Activated CD4-positive, alpha-beta T cell treated with anti-CD3 and anti-CD28 coated beads for 36 hours (primary cell): ENCODE measurements at places on chromosomes 5 and 9.

GRCh38 chr5:15452030-15452429 is 48.0 kb upstream of the FBXL7 start:
- DNase-seq: no peak

GRCh38 chr5:1401536-1402138 is 43.6 kb downstream of the SLC6A3 start:
- DNase-seq: no peak

- DNase-seq: peak; percentile 7
Measured at GRCh38 chr5:158514319-158514985, 585.3 kb downstream of the EBF1 start.

DNA sequence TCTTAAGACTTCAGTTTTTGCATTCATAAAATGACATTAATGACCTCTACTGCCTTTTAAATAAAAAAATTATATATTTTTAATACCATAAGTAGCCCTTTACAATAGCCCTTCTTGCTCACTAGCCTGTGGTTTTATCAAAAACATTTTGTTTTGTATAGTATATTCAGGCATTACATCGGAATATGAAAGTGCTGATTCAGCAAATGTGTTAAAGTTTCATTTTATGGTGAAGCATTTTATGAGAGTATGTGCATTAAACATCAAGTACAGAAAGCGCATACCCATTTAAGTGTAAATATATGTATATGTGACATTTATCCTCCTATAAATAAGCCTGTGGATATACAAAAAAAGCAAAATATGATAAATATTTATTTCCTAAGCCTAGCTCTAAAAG is 56.2 kb upstream of the GABRB2 start:
- DNase-seq: no peak

- DNase-seq: no peak
Measured at GRCh38 chr9:126270556-126270955, 56.1 kb upstream of the MVB12B start.

- no peak for DNase-seq
Measured at GRCh38 chr5:123976379-123977033, 464.5 kb downstream of the CSNK1G3 start.

DNA sequence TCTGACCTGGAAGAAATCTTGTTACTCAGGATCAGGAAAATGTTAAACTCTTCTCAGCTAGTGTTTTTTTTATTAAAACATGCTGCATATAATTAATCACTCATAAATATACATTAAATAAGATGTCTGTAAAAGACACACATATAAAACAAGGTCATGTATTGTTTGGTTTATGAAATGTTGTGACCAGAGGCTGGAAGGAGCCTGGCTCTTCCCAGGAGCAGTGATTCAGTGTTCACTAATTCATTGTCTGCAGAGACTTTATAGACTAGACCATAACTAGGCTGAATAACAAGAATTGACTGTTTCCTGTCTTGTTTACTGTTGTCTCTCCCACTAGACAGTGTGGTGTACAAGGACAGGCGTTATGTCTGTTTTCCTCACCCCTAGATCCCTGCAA is 49.1 kb upstream of the ANKRD55 start:
- no peak for DNase-seq
